ENCODE measurements at places on chromosomes 6 and 20.

- no peak for DNase-seq
Observed at GRCh38 chr6:63014290-63014689, 197.0 kb upstream of the FKBP1C start.

- DNase-seq = no peak
Observed at GRCh38 chr6:38355519-38355918, 284.2 kb downstream of the BTBD9 start.

DNA sequence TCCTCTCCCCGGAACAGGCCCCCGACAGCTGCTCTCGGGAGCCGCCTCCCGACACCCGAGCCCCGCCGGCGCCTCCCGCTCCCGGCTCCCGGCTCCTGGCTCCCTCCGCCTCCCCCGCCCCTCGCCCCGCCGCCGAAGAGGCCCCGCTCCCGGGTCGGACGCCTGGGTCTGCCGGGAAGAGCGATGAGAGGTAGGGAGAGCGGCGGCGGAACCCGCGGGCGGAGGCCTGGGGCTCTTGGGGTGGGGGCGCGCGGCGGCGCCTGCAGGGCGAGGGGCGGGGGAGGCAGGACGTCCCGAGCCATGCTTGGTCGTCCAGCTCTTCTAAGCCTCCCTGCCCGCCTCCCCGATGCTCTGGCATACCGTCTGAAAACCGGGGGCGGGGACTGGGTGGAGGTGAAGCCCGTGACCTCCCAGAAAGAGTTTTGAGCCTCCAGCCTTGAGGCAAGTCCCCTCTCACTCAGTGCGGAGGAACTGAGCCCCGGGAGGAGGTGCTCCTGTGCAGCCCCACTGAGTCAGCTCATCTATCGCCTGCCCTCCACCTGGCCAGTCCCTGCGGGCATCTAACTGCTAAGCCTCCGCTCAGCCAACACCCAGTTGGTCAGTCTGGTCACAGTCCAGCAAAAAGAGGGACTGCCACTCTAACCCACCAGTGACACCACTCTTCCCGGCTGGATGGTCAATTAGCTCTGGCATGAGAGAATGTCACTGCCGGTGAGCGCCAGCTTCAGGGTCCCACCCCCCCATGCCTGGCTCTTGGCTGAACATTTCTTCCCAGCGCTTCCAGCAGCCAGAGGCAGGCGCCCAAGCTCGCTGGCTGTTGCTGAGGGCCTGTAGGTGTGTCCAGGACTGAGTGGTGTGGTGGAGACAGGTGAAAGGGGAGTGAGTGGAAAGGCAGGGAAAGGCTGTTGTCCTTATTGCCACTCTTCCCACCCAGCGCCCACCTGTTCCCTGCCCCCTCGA lies 482 bp downstream of the DDR1 start:
- DNase-seq = no peak

- no peak for DNase-seq
Observed at GRCh38 chr20:19847383-19847782, 89.3 kb downstream of the RIN2 start.

DNA sequence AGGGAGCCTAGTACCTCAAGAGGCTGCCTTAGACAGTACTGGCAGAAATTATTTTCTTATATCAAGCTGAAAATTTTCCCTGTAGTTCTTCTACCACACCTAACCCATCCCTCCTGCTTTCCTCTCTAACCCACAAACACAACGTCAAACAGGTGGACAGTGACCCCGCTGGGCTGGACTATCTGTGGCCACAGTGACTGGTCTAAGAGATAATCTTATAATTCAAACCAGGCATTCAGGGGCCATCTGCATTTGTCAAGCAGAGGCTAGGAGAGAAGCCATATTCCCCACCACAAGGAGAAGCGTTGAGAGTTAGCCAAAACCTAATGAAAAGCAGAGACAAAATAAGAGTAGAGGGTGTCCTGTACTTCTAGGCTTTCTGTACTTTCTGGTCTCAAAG lies 8.2 kb downstream of the HDDC2 start:
- no peak for DNase-seq

GRCh38 chr20:61460261-61461052 lies 208.4 kb downstream of the CDH4 start:
- no peak for DNase-seq

GRCh38 chr6:87588756-87589407 lies 905 bp downstream of the RARS2 start:
- DNase-seq = no peak

GRCh38 chr6:38432079-38432478 lies 207.7 kb downstream of the BTBD9 start:
- no peak for DNase-seq

- DNase-seq = no peak
Observed at GRCh38 chr6:163086624-163086920, 327.9 kb upstream of the QKI start.

GRCh38 chr20:45339799-45340198 lies 8.4 kb downstream of the SDC4 start:
- DNase-seq = no peak

DNA sequence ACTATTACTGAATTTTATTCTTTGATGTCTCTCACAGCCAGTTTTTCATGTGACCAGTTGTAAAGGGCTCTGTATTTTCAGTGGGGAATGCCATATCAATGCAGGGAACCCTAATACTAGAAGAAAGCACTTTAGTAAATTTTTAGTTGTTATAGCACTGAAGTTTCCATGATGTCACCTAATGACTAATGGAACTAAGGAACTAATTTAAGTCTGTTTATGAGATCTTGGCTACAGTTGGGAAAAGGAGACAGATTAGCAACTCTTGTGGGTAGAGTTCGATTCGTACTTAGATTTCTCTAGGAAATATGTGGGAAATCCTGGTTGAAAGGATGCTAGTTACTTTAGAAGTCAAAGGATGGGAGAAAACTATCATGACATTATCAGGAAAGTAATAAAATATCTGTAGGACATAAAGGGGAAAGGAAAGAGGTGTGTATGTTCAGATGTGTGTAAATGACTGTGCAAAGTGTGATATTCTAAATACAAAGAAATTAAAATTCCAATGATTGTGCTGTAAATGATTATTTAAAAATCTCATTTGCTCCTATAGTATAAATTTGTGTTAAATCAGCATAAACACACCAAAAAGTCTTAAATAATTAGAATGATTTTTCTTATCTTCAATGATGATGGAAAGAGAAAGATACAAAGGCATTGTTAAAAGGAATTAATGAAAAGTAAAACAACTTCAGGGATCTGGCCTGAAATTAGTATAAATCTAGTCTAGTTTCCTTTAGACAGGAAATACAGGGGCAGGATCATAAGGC lies 103.4 kb downstream of the LRRC1 start:
- no peak for DNase-seq

GRCh38 chr6:116215414-116215813 lies 38.5 kb downstream of the TSPYL4 start:
- DNase-seq = no peak

GRCh38 chr6:128599036-128599435 lies 78.6 kb upstream of the PTPRK start:
- no peak for DNase-seq

GRCh38 chr6:57086843-57087242 lies 3.1 kb upstream of the ZNF451 start:
- no peak for DNase-seq

GRCh38 chr20:1964061-1964460 lies 29.8 kb downstream of the PDYN start:
- no peak for DNase-seq

GRCh38 chr20:1844325-1845162 lies 50.7 kb upstream of the SIRPA start:
- DNase-seq = no peak

Data from central memory CD4-positive, alpha-beta T cell (primary cell).